Posterior vena cava (tissue), 2 donors: ENCODE measurements at places on chromosomes 7 and 10.

DNA sequence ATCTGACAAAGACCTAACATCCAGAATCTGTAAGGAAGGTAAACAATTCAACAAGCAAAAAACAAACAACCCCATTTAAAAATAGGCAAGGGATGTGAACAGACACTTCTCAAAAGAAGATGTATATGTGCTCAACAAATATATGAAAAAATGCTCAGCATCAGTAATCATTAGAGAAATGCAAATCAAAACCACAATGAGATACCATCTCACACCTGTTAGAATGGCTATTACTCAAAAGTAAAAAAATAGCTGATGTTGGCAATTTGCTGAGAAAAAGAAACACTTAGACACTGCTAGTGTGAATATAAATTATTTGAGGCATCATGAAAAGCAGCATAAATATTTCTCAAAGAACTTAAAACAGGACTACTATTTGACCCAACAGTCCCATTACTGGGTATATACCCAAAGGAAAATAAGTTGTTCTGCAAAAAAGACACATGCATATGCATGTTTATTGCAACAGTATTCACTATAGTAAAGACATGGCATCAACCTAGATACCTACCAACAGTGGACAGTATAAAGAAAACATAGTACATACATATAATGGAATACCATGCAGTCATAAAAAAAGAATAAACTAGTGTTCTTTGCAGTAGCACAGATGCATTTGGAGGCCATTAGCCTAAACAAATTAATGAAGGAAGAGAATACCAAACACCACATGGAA, 980.1 kb downstream of the KCNMA1 start:
- DNase-seq, result no peak

DNA sequence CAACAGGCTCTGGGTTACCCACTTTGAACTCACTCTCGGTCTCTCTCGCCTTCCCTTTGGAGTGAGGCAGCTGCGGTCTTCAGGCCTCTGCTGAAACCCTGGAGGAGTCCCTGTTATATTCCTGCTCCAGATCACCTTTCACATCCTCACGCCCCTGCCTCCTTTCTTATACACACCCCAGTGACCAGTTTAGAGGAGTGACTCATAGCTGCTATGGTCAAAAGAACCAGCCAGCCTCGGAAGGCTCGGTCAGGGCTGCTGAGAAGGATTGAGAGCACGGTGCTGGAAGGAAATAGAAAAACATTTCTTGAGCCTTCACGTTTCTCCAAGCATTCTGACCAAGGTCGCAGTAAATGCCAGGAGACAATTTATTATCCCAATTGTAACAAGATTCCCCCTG, 28.3 kb upstream of the SVOPL start:
- DNase-seq, result no peak

DNA sequence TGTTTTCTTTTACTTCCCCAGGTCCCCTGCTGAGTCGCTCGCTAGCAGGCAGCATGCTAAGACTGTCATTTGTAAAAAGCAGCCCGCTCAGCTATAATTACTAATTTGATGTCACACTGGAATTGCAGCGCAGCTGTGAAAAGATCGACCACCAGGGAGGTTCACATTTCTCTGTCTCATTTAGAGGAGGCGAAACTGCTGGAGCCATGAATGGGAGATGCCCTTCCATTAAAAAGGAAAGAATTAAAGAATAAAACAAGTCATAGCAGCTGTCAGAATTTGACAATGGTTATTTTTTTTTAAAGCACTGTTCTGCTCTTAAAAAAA, 153.5 kb downstream of the PIP4K2A start:
- no peak for DNase-seq

GRCh38 chr7:30815951-30816644, 44.9 kb downstream of the MINDY4 start:
- DNase-seq, result no peak

DNA sequence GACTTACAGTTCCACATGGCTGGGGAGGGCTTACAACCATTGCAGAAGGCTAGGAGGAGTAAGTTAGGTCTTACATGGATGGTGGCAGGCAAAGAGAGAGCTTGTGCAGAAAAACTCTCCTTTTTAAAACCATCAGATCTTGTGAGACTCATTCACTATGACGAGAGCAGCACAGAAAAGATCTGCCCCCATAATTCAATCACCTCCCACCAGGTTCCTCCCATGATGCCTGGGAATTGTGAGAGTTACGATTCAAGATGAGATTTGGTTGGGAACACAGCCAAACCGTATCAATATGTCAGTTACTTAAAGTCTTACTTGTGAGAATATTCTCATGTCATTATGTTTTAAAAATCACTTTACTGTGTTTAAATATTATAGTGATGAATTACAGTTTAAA, 481.9 kb downstream of the ARL4A start:
- no peak for DNase-seq
